ENCODE measurements at places on chromosomes 3 and 15. TPM values are rescaled to one million over a fixed set of nuclear protein-coding genes. Genes with fewer than 3 reads are reported as not detected.
A peak's percentile ranks its signal among the peaks of the same experiment; 100 is the strongest.

GRCh38 chr15:74555192-74555591, 14.2 kb downstream of the ARID3B start:
- DNase-seq: no peak
- no peak overlapping the region for H3K27ac ChIP-seq
- no peaks in the 10 kb centered on the region for H3K36me3 ChIP-seq

Gene ISLR2
- total RNA-seq: 3.4 TPM

GRCh38 chr15:69722924-69723323, 270.3 kb downstream of the RPLP1 start:
- no peak for DNase-seq
- H3K36me3 ChIP-seq: no peaks in the 10 kb centered on the region
- no peak overlapping the region for H3K27ac ChIP-seq
- H3K4me1 ChIP-seq: no peaks in the 10 kb centered on the region
- no peak overlapping the region for H3K4me3 ChIP-seq
- no peaks in the 10 kb centered on the region for H3K27me3 ChIP-seq

- no peak overlapping the region for H3K27ac ChIP-seq
- H3K4me1 ChIP-seq: no peaks in the 10 kb centered on the region
- H3K36me3 ChIP-seq: no peaks in the 10 kb centered on the region
- no peak overlapping the region for H3K4me3 ChIP-seq
- no peak for DNase-seq
Measured at GRCh38 chr3:40211579-40211978, 97.9 kb upstream of the EIF1B start.

Gene TRAIP
- total RNA-seq: 17.4 TPM

- no peaks in the 10 kb centered on the region for H3K36me3 ChIP-seq
- DNase-seq: peak; percentile 83
- no peaks in the 10 kb centered on the region for H3K27me3 ChIP-seq
- peaks cover 42% of the 10 kb centered on the region for H3K4me1 ChIP-seq
- H3K4me3 ChIP-seq: no peak overlapping the region
Measured at GRCh38 chr15:48411971-48412591, 80.9 kb downstream of the DUT start.

DNA sequence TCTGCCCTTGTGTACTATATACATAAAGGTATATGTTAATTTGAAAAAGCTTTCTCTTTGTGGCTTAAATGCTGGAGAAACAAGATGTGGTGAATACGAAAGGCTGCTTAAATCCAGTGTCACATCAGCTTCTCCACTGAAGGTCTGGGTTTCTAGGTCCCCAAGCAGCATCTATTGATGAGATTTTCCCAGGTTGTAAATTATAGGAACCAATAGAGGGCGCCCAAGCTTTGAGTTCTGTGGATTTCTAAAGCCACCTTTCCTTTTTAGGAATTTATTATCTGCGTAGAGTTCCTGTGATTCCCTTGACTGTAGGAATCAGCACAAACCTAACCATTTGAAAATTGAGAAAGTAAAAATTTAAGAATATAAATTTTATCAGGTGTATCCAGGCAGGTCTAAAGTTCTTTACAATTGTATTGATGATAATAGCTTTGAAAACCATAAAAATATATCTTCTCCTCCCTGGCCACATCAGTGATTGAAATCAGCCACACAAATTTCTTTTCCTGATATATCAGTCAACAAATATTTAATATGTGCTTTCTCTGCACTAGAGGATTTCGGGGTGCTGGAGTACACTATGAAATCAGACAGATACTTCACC, 88.3 kb upstream of the ADAMTSL3 start:
- no peaks in the 10 kb centered on the region for H3K4me1 ChIP-seq
- no peak overlapping the region for H3K27ac ChIP-seq
- H3K27me3 ChIP-seq: no peaks in the 10 kb centered on the region
- no peaks in the 10 kb centered on the region for H3K36me3 ChIP-seq
- DNase-seq: no peak

- DNase-seq: no peak
- H3K27ac ChIP-seq: no peak overlapping the region
- H3K4me3 ChIP-seq: no peak overlapping the region
- H3K27me3 ChIP-seq: no peaks in the 10 kb centered on the region
- H3K36me3 ChIP-seq: no peaks in the 10 kb centered on the region
Measured at GRCh38 chr3:60528651-60529050, 722.6 kb downstream of the FHIT start.

Gene CD96
- 13.5 TPM for total RNA-seq

GRCh38 chr3:57757642-57758297, 1.7 kb downstream of the SLMAP start:
- no peak for DNase-seq
- H3K27ac ChIP-seq: peak overlapping the region; percentile 92
- H3K4me1 ChIP-seq: peaks cover 49% of the 10 kb centered on the region
- peak overlapping the region; percentile 96 for H3K4me3 ChIP-seq

DNA sequence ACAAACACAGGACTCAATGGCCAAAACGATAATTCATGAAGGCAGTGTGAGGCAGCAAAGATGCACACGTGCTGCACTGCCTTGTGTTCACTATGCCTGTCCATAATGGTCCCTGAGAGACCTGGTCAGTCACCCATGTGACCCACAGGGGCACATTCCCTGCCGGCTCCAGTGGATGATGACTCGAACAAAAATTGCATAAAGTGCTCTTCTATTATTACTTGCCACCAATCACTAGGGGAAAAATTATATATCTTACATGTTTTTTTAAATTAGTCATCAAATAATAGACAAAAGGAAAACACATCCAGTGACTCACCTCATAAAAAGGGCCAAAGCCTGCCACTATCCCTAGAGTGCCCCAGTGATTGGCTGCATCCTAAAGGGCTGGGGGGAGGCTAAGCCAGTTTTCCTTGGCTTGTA, 47.5 kb downstream of the UBP1 start:
- no peaks in the 10 kb centered on the region for H3K27me3 ChIP-seq
- peaks cover 45% of the 10 kb centered on the region for H3K36me3 ChIP-seq

DNA sequence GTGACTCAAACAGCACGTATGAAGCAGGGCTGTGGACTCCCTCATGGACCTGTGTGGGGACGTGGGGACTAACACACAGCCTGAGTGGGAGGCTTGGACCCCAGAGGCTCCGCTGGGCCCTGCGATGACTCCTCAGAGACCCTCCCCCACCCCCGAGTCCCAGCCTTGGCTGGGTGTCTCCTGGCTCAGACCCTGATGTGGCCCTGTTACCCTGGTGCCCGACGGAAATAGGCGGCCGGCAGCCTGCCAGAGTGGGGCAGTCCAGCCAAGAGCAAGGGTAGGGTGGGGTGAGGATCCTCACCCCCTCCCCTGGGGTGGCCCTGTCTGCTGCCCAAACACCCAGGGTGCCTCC, 15.3 kb downstream of the TNK2 start:
- no peak for DNase-seq
- peak overlapping the region; percentile 28 for H3K4me3 ChIP-seq
- peak overlapping the region; percentile 24 for H3K27ac ChIP-seq
- peaks cover 56% of the 10 kb centered on the region for H3K4me1 ChIP-seq
- H3K27me3 ChIP-seq: no peaks in the 10 kb centered on the region
- peaks cover 6% of the 10 kb centered on the region for H3K36me3 ChIP-seq

Gene NR1I2
- total RNA-seq: not detected

Gene GP5
- not detected for total RNA-seq

- no peaks in the 10 kb centered on the region for H3K27me3 ChIP-seq
- H3K36me3 ChIP-seq: no peaks in the 10 kb centered on the region
- no peak overlapping the region for H3K4me3 ChIP-seq
- H3K27ac ChIP-seq: no peak overlapping the region
- no peaks in the 10 kb centered on the region for H3K4me1 ChIP-seq
- DNase-seq: no peak
Measured at GRCh38 chr3:72473156-72473555, 375.1 kb downstream of the SHQ1 start.

DNA sequence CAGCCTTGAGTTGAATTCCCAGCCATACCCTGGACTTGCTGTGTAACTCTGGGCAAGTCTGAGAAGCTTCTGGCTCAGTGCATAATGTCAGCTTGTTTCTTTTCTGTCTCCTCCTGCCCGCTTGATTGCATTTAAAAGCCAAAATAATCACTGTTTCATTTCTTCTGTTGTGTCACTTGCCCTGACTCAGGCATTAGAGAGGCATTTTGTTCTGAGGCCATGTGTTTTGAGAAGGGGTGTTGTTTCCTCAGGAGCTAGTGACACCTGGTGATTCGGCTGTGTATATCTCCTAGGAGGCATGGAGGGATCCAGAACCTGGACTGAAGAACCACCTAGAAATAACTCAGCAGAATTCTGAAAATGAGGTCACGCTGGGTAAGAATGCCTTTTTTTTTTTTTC, 16.0 kb downstream of the WDR73 start:
- H3K36me3 ChIP-seq: no peaks in the 10 kb centered on the region
- no peak overlapping the region for H3K27ac ChIP-seq
- H3K27me3 ChIP-seq: no peaks in the 10 kb centered on the region
- H3K4me3 ChIP-seq: no peak overlapping the region
- peaks cover 15% of the 10 kb centered on the region for H3K4me1 ChIP-seq
- no peak for DNase-seq

DNA sequence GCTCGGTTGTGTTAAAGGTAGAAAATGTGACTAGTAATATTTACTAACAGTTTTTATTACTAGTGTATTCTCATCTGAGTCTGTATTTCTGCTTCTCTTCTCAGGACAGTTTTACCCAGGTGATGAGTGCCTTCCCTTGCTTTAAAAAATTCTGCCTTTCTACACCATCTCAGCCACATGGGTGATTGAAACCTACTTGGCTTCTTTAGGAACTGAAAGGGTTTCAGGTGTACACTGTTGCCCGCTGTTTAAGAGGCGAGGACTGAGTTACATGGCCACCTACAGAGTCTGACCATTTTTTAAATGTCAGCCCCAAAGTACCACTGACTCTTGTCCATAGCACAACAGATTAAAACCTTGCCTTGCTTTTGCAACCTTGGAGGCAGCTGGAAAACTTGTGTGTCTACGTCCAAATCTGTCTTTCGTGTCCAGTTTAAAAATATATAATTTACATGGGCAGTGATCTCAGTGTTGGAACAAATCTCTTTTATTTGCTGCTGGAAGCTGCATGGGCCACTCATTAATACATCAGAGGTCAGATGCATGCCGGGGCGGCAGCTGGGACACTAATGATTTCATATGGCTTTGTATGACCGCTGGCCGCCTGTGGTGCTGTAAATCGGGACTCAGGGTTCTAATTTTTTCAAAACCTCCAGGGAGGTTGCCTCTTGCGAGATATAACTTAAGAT, 44.6 kb downstream of the TRIM71 start:
- no peak overlapping the region for H3K27ac ChIP-seq
- no peak for DNase-seq
- H3K36me3 ChIP-seq: no peaks in the 10 kb centered on the region
- H3K4me3 ChIP-seq: no peak overlapping the region
